ENCODE measurements at places on chromosomes 12 and 14.
A peak's percentile ranks its signal among the peaks of the same experiment; 100 is the strongest.

- no peak for DNase-seq
These were observed 85.2 kb downstream of the PLCZ1 start for GRCh38 chr12:18652596-18652995.

DNA sequence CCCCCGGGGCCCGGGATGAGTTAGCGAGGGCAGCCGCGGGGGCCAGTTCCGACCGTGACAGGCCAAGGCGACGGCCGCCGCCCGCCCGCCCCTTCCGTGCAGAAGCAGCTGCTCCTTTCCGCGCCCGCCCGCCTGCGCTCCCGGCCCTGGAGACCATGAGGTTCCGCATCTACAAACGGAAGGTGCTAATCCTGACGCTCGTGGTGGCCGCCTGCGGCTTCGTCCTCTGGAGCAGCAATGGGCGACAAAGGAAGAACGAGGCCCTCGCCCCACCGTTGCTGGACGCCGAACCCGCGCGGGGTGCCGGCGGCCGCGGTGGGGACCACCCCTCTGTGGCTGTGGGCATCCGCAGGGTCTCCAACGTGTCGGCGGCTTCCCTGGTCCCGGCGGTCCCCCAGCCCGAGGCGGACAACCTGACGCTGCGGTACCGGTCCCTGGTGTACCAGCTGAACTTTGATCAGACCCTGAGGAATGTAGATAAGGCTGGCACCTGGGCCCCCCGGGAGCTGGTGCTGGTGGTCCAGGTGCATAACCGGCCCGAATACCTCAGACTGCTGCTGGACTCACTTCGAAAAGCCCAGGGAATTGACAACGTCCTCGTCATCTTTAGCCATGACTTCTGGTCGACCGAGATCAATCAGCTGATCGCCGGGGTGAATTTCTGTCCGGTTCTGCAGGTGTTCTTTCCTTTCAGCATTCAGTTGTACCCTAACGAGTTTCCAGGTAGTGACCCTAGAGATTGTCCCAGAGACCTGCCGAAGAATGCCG, 699 bp downstream of the MGAT2 start:
- peak; percentile 67 for DNase-seq

DNA sequence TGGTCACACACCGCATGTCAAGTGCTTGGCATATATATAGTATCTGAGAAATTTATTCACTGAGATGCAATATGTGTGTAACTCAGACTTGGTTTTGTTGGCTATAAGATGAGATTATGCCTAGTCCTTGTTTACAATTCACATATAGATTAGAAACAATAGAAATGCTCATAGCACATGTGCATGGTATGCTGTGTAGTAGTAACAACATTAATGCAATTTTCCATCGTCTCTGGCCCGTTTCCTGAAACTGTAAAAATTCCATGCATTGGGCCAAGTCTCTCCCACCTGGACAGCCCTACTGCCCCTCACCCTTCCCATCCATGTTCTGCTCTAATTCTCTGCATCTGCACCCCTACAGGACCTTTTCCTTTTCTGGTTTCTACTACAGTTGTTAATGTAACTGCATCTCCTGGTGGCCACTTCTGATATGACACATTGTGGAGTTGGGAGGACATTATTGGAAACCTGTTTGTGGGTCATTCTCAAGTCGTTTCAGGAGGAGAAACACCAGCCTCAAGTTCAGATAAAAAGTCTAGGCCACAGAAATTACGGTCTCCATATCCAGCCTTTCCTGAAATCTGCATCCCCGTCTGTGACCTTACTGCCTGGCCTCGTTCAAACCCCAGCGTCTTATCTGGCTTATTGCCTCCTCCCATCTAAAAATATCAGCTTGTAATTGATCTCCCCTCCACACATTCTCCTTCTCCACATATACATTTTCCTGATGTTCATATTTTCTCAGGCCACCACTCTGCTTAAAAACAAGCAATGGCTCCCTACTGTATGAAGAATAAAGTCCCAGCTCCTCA, 37.5 kb downstream of the EMP1 start:
- peak; percentile 51 for DNase-seq

DNA sequence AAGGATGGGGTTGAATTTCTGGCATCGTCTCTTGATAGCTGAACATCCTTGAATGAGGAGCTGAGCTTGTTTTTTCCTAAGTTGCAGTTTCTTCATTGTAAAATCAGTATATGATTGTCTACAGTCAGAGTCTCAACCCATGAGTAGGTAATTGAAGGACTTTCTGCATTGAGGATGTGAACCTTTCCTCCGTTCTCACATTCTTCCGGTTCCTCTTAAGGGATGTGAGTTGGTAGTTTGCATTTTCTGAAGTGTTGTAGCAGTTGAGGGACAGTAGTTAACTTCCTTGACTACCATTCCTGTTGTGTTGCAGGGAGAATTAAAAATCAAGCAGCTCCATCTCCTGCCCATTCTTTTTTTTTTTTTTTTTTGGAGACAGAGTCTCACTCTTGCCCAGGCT, 19.1 kb downstream of the TPCN1 start:
- DNase-seq: no peak

DNA sequence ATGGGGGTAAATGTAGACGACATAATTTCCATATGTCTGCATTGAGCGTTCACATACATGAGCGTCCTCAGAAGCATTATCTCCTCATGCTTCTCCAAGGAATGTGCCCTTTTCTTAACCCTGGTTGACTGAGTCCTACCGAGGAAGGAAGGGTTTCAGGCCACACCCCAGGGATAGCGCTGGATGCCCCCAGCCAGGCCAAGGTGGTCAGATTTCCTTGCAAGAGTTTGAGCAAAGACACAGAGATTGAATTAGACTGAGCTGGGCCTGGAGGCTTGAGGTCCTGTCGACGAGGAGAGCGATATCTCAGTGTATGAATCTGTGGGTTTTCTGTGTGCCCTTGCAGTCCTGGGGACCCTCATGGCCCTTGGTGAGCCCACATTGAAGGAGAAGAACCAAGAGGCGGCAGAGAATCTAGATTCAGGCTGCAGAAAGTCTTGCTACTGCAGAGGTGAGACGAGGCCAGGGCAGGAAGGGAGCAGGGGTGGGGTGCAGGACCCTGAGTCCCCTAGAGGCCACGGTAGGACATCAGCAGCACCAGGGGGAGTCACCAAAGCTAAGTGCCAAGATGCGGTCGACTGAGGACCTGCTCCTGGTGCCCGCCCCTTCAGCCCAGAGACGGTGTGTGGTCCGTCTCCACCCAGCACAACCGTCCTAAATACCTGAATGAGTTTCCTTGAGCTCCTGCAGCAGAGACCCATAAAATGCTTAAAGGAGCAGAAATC, 94.7 kb upstream of the DIO3 start:
- no peak for DNase-seq

DNA sequence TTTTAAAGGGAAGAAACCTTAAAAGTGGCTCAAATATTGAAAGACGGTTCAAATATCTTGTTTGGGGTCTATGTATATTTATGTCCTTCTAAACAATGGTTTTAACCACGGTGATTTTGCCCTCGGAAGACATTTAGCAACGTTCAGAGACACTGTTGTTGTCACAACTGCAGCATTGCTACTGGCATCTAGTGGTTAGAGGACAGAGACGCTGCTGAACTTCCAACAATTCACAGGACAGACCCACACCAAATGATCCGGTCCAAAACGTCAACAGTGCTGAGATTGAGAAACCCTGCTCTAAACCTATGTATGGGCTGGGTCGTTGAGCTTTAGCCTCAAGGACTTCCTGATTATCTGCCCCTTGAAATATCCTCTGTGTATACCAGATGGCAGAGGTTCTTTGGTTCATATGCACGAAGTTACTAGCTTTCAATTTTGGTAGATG, 1.7 kb downstream of the ANGEL1 start:
- DNase-seq: no peak

GRCh38 chr14:84086714-84087113, 1443.2 kb upstream of the FLRT2 start:
- DNase-seq: no peak

DNA sequence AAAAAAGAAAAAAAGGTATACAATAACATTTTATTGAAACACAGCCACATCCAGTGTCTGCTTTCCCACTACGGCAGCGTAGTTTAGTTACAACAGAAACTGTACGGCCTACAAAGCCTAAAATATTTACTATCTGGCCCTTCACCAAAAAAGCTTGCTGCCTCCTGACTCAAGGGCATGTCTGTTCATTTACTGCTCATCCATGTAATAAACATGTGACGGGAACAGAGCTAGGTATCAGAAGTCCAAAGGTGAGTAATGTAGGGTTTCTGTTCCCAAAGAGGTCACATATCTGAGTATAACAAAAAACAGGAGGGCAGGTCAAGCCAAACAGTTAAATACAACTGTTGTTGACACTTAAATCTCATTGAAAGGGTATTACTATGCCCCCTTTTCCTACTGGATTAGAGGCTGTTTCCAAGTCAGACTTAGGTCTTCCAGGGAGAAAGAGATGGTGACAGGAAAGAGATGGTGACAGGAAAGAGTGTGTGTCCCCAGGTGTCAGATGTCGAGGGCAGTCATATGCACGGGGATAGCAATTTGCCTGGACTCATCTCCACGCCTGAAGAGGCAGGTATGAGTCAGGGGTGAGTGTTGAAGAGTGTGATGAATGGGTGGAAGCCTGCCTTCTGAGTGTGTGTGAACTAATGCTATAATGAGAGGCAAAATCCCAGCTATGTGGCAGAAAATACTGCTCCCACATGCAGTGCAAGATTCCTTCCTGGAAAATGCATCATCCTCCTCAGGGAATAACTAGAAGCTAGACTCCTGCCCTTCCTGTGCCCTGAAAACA, 77.7 kb downstream of the MAP3K9 start:
- DNase-seq: no peak

Measured in nephron progenitor cell (in vitro differentiated cells).